ENCODE measurements at places on chromosomes 2 and 18.

GRCh38 chr2:207296265-207296948 lies 130.7 kb upstream of the KLF7 start:
- DNase-seq: no peak

DNA sequence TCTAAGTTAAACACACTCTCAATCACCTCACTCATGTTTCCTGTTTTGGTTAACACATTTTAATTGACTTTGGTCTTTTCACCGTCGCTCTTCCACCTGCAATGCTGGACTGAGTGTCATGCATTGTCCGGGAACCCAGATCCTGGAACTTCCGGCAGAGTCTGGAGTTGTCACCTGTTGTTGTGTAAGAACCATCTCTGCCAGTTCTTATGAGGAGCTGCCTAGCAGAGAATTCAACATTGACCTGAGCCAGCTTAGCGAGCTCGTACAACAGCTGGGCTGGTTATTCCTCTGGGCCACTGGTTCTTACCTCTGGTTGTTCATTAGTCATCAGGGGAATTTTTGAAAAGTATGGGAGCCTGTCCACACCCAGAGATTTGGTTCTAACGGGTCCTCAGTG lies 75.7 kb downstream of the BCL2L11 start:
- DNase-seq: no peak

- no peak for DNase-seq
Measured at GRCh38 chr2:38653715-38654527, 12.0 kb upstream of the GALM start.

DNA sequence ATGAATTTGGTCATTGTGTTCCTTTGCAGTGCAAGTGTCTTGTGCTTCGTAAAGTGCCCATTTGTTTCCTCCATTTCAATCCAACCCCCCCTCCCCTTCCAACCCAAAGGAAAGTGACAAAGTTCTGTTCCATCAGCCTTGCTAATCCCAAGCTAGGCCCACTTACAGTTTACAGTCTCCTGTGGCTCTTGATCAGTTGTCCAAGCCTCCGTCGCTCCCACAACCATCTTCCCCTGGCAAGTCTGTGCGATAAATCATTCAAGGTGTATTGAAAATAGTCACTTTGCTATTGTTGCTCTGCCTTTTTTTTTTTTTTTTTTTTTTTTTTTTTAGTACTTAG lies 6.5 kb downstream of the POU3F3 start:
- no peak for DNase-seq

- DNase-seq: no peak
Measured at GRCh38 chr2:203578759-203579643, 43.9 kb upstream of the RAPH1 start.

GRCh38 chr2:231393149-231394131 lies 2.1 kb upstream of the B3GNT7 start:
- DNase-seq: no peak

DNA sequence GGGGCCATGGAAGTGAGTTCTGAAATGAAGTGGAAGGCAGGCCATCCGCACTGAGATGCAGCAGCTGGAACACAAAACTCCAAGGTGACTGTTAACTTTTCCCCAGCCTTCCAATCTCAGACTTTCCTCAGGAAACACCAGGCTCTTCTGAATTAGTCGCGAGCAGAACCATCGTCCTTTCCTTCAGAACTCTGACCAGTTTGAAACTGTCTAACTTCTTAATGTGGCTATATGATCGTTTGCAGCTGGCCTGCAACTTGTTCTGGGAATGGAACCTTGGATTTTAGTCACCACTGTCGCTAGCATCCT lies 620 bp upstream of the RPL37A start:
- no peak for DNase-seq

- no peak for DNase-seq
Measured at GRCh38 chr2:69605284-69605683, 38.3 kb downstream of the AAK1 start.

DNA sequence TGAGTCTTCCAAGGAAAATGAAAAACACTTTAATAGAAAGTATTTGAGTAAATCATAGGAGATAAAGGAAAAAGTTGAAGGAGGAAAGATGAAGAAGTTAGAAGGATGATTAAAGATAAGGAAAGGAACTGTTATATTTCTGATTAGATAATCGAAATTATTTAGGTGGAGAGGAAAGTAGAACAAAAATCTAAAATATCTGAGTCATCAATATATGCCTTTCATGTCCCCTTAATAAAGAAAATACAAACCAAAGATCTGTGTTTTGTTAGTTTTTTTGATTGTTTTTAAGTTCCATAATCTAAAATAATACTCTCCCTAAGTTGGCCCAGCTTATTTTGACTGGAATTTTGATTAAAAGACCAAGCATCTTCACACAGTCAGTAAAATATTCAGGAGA lies 412.9 kb upstream of the DDX18 start:
- DNase-seq: no peak

GRCh38 chr18:49666045-49666775 lies 104.4 kb downstream of the LIPG start:
- no peak for DNase-seq

- no peak for DNase-seq
Measured at GRCh38 chr2:208250388-208250787, 4.5 kb downstream of the IDH1 start.

GRCh38 chr18:34709750-34710441 lies at the start of gene DTNA:
Gene DTNA (plus strand): TSS chr18:34710298. CDS start chr18:34755977, 45,679 bp downstream.
- DNase-seq: no peak
